ENCODE measurements at places on chromosomes 5 and 9. TPM values are rescaled to one million over a fixed set of nuclear protein-coding genes. Genes with fewer than 3 reads are reported as not detected.

Gene NHP2
- 99.8 TPM for polyA plus RNA-seq

Gene PDE8B
- polyA plus RNA-seq, result not detected

Gene CBY3
- 0.13 TPM for polyA plus RNA-seq

Gene RGS3
- polyA plus RNA-seq, result 12.0 TPM

Gene GRM6
- not detected for polyA plus RNA-seq

Gene EMB
- 43.3 TPM for polyA plus RNA-seq

Gene TNFSF8
- 4.1 TPM for polyA plus RNA-seq

Gene EIF4E1B
- polyA plus RNA-seq, result not detected

Gene ROR2
- polyA plus RNA-seq, result 0.04 TPM

Gene ORM1
- not detected for polyA plus RNA-seq

Gene LCP2
- polyA plus RNA-seq, result 11.7 TPM

Gene PRSS3
- not detected for polyA plus RNA-seq

Gene MARCHF11
- not detected for polyA plus RNA-seq

Gene GADD45G
- polyA plus RNA-seq, result 4.3 TPM

Gene CEMIP2
- 61.3 TPM for polyA plus RNA-seq

Gene GABRB2
- 0.16 TPM for polyA plus RNA-seq

Gene LCN6
- 0.18 TPM for polyA plus RNA-seq

Gene SLC36A3
- not detected for polyA plus RNA-seq

Gene ACOT12
- 0.06 TPM for polyA plus RNA-seq

Gene EXOSC3
- polyA plus RNA-seq, result 13.6 TPM

Gene NMUR2
- polyA plus RNA-seq, result not detected

Gene SLC6A7
- polyA plus RNA-seq, result not detected

Gene IFNA13
- polyA plus RNA-seq, result not detected

Gene KCTD16
- not detected for polyA plus RNA-seq

Gene DNM1
- polyA plus RNA-seq, result 0.63 TPM

Gene SLC45A2
- polyA plus RNA-seq, result not detected
